Mesothelial cell of epicardium (in vitro differentiated cells): ENCODE measurements at places on chromosomes 4 and X.
A peak's percentile ranks its signal among the peaks of the same experiment; 100 is the strongest.

- H3K36me3 ChIP-seq = no peaks in the 10 kb centered on the region
- H3K27ac ChIP-seq = no peak overlapping the region
- H3K27me3 ChIP-seq = peaks cover 7% of the 10 kb centered on the region
- H3K4me1 ChIP-seq = peaks cover 3% of the 10 kb centered on the region
Observed at GRCh38 chr4:104896660-104897645, 249.7 kb upstream of the TET2 start.

DNA sequence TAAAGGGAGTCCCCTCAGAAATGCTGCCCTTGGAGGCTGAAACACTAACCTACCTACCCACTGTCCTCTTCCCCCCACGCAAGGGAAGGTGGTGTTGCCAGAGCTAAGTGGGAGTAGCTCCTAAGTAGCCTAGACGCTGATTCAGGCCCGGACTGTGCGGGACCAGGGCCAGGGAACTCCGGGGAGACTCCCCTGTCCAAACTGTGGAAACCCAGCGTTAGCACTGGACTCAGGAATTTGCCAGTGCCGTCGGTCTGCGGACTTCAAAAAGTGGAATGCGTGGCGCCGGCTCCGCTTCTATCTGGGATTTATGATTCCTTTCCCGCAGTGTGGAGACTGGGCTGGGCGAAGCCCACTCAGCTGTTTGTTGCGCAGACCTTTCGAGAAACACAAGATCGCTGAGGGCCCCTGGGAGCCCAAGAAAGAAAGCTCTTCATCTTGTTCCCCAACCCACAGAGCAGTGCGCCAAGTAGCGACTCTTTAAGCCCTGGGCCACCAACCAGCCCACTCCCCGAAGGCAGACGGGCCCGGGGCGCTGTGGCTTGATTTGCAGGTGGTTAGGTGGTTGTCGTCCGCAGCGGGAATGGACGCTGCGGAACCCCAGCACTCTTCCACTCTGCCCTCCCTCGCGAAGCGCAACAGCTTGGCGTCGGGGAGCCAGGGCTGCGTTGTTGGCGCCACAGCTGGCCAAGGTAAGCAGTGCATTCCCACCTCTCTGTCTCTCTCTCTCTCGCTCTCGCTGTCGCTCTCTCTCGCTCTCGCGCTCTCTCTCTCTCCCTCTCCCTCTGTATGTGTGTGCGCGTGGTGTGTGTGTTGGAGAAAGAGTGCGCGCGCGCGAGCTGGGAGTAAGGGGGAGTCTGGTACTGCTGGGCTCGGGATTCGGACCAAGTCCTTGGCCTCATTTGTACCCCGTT is 2.0 kb downstream of the TMEM255A start:
- H3K4me1 ChIP-seq = peaks cover 12% of the 10 kb centered on the region
- H3K27me3 ChIP-seq = peaks cover 76% of the 10 kb centered on the region

- H3K4me1 ChIP-seq = peaks cover 1% of the 10 kb centered on the region
- H3K4me3 ChIP-seq = no peak overlapping the region
- H3K27me3 ChIP-seq = no peaks in the 10 kb centered on the region
- no peak overlapping the region for H3K27ac ChIP-seq
- H3K36me3 ChIP-seq = no peaks in the 10 kb centered on the region
- DNase-seq = no peak
Observed at GRCh38 chr4:62460329-62460728, 1260.2 kb downstream of the ADGRL3 start.

DNA sequence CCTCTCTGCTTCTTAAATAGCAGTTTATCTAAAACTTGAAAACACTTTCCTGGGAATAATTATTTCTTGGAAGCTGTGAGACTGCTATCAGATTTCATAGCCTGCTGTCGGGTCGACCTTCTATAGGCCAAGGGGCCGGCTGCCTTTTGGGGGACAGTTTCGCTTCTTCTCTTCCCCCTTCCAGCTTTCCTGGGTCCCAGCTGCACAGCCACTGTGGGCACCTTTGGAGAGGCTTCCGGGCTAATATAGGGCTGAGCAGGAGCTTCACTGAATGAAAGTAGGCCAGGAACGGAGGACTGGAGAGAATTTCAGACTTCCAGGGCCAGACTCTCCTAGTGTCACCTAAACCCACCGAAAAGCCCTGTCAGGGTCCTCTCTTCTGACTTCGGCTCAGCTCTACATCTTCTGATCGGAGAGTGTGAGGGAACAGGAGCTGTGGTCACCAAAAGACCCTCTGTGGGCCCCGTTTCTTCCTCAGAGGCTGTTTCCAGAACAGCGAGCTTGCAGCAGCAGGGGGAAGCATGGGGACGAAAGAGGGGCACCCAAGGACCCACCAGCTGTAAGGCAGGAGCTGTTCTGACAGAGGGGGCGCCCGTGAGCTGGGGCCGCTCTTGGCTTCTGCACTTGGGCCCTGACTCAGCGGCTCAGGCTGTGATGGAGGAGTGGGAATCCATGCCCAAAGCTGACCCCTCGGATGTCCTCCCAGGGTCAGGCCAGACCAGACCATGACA is 620.6 kb downstream of the BCOR start:
- peaks cover 16% of the 10 kb centered on the region for H3K4me1 ChIP-seq
- no peak for DNase-seq
- H3K36me3 ChIP-seq = no peaks in the 10 kb centered on the region
- no peak overlapping the region for H3K4me3 ChIP-seq
- no peak overlapping the region for H3K27ac ChIP-seq
- H3K27me3 ChIP-seq = no peaks in the 10 kb centered on the region

DNA sequence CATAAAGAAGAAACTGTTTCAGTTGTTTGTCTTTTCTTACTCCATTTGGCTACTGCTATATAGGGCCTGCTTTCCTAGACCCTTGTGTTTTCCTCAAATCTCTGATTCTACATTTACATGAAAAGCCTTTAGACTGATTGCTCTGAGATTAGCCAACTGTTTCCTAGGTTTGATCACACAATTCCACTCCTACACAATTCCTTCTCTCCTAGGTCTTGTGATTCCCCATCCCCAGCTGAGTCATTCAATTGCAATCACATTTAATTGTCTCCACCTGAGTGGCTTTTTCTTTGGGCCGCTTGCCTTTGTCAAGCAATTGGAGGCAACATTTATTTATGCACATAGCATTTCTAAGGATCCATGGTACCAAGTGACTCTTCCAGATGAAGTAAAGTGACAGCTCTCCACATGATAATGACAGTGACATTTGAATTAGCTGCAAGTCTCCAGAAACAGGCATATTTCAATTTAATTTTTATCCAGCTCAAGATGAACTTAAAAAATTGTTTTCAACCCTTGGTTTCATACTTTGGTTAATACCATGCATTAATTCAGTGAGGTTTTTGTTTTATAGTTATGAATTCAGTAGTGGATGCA is 35.8 kb downstream of the ATXN3L start:
- peak overlapping the region; percentile 1 for H3K27ac ChIP-seq
- H3K4me1 ChIP-seq = peaks cover 21% of the 10 kb centered on the region
- H3K4me3 ChIP-seq = no peak overlapping the region
- H3K27me3 ChIP-seq = no peaks in the 10 kb centered on the region

- H3K4me1 ChIP-seq = no peaks in the 10 kb centered on the region
- H3K4me3 ChIP-seq = no peak overlapping the region
- H3K36me3 ChIP-seq = no peaks in the 10 kb centered on the region
- no peak overlapping the region for H3K27ac ChIP-seq
Observed at GRCh38 chr4:149214301-149214700, 601.3 kb downstream of the IQCM start.

DNA sequence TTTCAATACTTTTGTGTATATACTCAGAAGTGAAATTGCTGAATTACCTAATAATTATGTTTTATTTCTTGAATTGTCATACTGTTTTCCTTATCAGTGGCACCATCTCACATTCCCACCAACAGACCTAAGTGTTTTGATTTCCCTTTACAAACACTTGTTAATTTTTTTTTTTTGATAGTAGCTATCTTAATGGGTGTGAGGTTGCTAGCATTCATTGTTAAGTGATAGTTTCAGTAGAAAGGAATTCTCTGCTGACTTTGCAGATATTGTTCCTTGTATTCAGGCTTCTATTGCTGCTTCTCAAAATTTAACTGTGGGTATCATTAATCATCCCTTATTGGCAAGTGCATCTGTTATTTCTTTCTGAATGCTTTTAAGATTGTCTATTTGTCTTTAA is 927.5 kb upstream of the SLIT2 start:
- no peaks in the 10 kb centered on the region for H3K36me3 ChIP-seq
- no peaks in the 10 kb centered on the region for H3K27me3 ChIP-seq
- H3K27ac ChIP-seq = no peak overlapping the region
- DNase-seq = no peak

- no peak overlapping the region for H3K27ac ChIP-seq
- H3K4me3 ChIP-seq = peak overlapping the region; percentile 76
- DNase-seq = no peak
- peaks cover 14% of the 10 kb centered on the region for H3K4me1 ChIP-seq
- H3K27me3 ChIP-seq = no peaks in the 10 kb centered on the region
Observed at GRCh38 chrX:112678831-112679230, 907 bp downstream of the LHFPL1 start.

DNA sequence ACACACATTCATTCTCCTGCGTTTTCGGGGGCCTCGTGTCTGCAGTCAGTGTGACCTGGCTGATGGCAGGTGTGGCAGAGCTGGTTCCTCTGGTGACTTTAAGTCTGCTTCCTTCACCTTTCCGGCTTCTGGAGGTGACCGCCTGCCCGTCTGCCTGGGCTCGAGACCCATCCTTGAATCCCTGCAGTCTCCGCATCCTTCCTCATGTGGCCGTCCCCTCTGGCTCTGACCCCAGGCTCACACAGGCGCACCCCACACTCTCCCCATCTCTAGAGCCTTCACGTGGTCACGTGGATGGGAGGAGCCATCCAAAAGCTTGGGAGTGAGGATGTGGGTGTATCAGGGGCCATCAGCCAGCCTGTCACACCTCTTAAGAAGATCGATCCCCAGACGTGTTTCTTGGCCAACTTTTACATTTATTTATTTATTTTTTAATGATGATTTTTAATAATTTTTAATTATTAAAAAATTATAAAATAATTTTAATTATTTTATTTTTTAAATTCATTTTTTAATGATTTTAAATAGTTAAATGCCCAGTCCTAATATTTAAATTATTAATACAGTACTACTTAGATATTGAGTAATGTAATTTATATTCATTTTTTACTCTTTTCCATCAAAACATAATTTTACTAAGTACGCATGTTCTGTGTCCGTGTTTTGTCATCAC is 20.9 kb downstream of the RGS12 start:
- DNase-seq = no peak
- no peaks in the 10 kb centered on the region for H3K27me3 ChIP-seq
- peaks cover 3% of the 10 kb centered on the region for H3K4me1 ChIP-seq
- no peak overlapping the region for H3K27ac ChIP-seq

DNA sequence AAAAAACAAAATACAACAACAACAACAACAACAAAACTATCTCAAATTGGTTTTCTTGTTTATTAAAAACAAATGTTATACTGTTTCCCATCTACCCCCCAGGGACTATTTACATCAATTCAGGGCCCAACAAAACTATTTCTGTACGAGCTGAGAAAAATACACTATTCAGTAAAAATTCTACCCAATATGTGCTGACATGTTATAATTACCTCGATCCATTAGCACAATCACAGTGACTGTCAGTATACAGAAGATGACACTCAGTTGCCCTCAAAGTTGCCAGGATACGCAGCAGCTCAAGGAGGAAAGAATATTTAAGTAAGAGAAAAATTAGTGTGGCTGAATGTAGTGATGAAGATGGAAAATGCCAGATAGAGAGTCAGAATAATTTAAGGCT is 150.1 kb downstream of the COX18 start:
- no peak overlapping the region for H3K4me3 ChIP-seq
- H3K27me3 ChIP-seq = no peaks in the 10 kb centered on the region
- no peak for DNase-seq
- H3K36me3 ChIP-seq = no peaks in the 10 kb centered on the region

GRCh38 chrX:72258174-72258573 is 18.9 kb downstream of the RPS4X start:
- H3K4me1 ChIP-seq = peaks cover 7% of the 10 kb centered on the region
- peaks cover 5% of the 10 kb centered on the region for H3K27me3 ChIP-seq
- DNase-seq = no peak
- H3K4me3 ChIP-seq = no peak overlapping the region

- H3K4me3 ChIP-seq = no peak overlapping the region
- no peak overlapping the region for H3K27ac ChIP-seq
- no peaks in the 10 kb centered on the region for H3K4me1 ChIP-seq
Observed at GRCh38 chr4:179867300-179867878, 2375.8 kb upstream of the TENM3 start.

GRCh38 chr4:13541720-13542576 is 2.4 kb downstream of the NKX3-2 start:
- peaks cover 92% of the 10 kb centered on the region for H3K27me3 ChIP-seq
- H3K36me3 ChIP-seq = peaks cover 2% of the 10 kb centered on the region
- H3K27ac ChIP-seq = no peak overlapping the region
- DNase-seq = peak; percentile 51
- H3K4me1 ChIP-seq = peaks cover 17% of the 10 kb centered on the region

DNA sequence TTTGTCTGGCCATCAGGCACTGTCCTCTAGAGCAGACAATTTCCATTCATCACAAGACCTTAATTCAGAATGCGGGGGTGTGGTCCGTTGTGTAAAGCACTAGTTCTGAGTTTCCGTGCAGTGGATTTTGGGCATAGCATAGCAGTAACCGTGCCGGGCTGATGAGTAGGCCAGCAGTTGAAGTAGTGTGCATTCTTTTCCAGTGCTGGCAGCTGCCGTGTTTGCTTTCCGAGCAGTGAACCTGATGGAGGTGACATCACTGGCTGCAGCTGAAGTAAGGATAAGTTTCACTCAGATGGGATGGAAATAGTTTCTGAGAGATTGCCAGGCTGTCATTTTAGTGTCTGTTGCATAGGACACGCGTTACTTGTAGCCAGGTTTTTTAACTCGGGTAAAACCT is 107.0 kb upstream of the STIM2 start:
- H3K4me3 ChIP-seq = no peak overlapping the region
- H3K27me3 ChIP-seq = no peaks in the 10 kb centered on the region
- peaks cover 3% of the 10 kb centered on the region for H3K4me1 ChIP-seq
- no peak overlapping the region for H3K27ac ChIP-seq
- no peak for DNase-seq
- peaks cover 10% of the 10 kb centered on the region for H3K36me3 ChIP-seq

DNA sequence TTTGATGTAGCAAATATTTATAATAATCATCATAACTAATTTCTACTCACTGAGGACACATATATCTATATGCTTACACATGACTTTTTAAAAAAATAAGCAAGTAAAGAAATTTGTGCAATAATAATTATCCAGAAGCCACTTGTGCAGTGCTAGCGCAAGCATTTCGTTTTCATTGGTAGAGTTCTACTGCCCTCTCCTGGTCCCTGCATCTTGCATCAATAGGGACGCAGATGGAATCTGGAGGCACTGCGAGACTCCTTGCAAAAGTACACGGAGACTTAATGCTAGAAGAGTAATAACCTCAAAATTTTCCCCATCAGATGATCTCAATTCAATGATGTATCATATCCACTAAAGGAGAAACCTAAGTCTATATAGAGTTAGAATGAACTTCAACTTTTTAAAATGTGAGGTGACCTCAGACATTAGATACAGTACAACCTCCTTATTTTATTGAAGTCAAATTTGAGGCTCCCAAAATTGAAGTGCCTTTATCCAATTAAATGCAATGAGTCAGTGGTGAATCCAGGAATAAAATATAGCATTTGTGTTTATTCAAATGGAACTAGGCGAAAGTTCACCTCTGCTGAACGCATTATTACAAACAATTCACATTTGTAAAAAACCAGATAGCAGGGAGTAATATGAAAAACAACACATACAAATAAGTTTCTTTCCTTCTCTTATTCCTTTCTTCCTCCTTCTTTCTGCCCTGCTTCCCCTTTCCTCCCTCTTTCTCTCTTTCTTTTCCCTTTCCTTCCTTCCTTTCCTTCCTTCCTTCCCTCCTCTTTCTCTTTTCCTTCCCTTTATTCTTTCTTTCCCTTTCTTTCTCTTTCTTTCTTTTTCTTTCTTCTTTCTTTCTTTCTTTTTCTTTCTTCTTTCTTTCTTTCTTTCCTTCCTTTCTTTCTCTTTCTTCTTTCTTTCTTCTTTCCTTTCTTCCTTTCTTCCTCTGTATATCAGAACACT is 450.0 kb downstream of the ANKRD50 start:
- H3K27ac ChIP-seq = no peak overlapping the region
- H3K4me1 ChIP-seq = peaks cover 6% of the 10 kb centered on the region
- DNase-seq = peak; percentile 34
- H3K36me3 ChIP-seq = no peaks in the 10 kb centered on the region
- no peak overlapping the region for H3K4me3 ChIP-seq
- H3K27me3 ChIP-seq = no peaks in the 10 kb centered on the region
